ENCODE measurements at places on chromosomes 13 and 19. TPM values are rescaled to one million over a fixed set of nuclear protein-coding genes. Genes with fewer than 3 reads are reported as not detected.
A peak's percentile ranks its signal among the peaks of the same experiment; 100 is the strongest.

PODNL1 gene
- total RNA-seq: 2.8 TPM

IGFL4 gene
- total RNA-seq: not detected

DNA sequence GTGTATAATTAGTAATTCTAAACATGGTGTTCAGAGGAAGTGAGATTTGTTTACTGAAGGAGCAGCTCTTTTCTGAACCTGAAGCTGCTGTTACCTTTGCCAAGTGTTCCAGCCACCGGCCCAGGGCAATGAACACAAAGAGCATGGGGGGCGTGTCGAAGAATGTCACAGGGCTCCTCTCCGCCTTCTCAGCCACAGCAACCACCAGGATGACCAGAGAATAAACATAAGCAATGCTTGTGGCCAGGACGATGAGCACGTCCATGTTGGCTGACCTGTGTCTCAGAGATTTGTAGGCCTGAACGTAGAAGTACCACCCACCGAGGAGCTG lies 53.1 kb downstream of the ATP7B start:
- DNase-seq: no peak

FAM83E gene
- 31.1 TPM for total RNA-seq

SIAH3 gene
- total RNA-seq: not detected

- no peak for DNase-seq
These were observed 12.4 kb upstream of the PDCD2L start for GRCh38 chr19:34391813-34392212.

DHRS12 gene
- 14.9 TPM for total RNA-seq

DNA sequence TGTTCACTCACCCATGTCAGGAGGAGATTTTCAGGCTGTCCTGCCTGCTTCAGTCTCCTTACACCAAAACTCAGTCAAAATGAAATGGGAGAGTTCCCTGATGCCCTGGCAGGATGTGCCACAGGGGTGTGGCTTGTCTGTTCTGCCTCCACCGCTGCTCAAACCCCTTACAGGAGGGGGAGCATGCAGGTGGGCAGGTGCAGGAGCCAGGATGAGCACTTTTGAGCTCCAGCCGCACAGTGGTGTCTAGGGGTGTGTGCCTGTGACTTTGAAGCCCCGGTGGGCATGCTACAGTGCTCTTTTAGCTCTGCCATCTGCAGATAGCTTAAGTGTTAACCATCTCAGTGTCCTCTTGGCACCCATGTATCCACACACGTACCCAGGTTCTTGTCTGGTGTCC lies 71.9 kb upstream of the IPO5 start:
- no peak for DNase-seq

POU4F1 gene
- total RNA-seq: not detected

DNA sequence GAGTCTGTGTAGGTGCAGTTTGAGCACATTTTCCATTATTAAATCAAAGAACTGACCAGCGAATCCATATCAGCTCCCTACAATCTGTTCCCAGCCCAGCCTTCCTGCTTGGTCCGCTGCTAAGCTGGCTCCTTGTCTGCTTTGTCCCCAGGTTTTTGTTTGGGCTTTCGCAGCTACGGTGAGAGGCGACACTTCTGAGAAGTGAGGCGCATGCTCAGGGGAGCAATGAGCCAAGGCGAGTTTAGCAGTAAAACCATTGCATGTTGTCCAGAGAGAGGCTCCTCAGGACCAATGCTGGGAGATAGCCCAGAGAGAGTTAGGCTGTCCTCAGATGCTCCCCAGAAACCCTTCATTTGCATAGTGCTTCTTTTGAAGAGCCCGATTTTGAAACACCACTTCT lies 162.0 kb downstream of the ITGBL1 start:
- no peak for DNase-seq

KLK12 gene
- not detected for total RNA-seq

DNA sequence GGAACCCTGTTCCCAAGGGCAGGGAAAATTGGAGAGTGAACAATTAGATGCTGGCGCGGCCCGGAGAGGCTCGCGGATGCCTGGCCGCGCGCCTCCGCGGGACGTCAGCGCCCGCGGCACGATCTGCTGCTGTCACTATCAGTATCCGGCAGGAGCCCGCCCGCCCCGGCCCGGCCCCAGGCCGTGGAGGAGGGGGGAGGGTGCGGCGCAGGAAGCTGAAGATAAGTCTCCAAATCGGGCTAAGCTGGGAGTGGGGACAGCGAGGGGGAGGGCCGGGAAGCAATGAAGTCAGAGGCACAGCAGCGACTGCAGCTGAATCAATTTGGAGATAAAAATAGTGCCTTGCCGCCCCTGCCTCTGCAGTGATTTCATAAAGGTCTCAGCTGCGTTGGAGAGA lies 441.5 kb upstream of the KLF12 start:
- peak; percentile 71 for DNase-seq

Data from upper lobe of right lung (tissue), 1 donor.